ENCODE measurements at places on chromosomes 3 and 15.

DNA sequence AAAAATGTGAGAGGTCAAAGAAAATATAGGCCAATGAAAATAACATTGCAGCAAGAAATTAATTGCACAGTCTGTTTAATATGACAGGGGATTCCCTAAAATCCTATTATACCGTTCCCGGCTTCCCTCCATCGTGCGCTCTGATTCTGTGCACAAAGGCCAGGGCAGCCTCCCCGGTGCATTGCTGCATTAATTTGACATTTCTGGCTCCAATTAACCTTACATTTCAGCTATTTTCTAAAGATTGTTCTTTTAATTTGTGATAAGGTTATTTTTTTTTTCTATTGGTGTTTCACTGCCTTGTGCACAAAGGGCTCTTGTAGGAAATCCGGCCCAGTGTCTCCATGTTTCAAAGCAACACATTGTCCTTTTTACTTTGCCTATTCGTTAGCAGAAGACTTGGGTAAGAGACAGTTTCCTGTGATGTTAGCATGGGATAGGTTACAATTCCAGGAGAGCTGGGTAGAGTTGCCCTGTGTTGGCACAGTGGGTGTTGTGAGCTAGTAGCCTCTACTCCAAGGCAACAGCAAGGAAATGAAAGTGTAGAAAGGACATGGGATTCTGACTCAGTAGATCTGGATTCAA lies 257.3 kb upstream of the IGF1R start:
- DNase-seq, result no peak

GRCh38 chr3:183825456-183826161 lies at the start of gene MAP6D1:
MAP6D1 (minus strand) TSS chr3:183825577; CDS start chr3:183825547, 30 bp downstream.
- peak; percentile 24 for DNase-seq

DNA sequence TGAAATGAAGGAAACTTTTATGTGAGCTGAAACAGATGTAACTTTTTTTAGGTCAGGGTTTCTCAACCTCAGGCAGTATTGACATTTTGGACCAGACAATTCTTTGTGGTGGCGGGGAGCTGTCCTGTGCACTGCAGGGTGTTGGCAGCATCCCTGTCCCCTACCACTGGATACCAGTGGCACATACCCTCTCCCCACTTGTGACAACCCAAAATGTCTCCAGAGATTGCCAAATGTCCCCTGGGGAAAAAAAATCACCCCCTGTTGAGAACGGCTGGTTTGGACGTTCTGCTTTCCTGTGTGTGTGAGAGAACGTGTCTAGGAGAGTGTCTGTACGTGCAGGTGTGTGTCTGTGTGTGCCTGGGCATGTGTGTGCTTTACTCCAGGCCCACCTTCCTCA lies 30.7 kb upstream of the GRIP2 start:
- no peak for DNase-seq

- DNase-seq, result no peak
Observed at GRCh38 chr15:80350941-80351610, 53.1 kb upstream of the ARNT2 start.

GRCh38 chr3:13851997-13852637 lies 27.8 kb downstream of the WNT7A start:
- no peak for DNase-seq

GRCh38 chr15:64324165-64324877 lies 31.7 kb downstream of the CSNK1G1 start:
- DNase-seq, result peak; percentile 81

GRCh38 chr3:194364652-194365434 lies 4.7 kb downstream of the LRRC15 start:
- DNase-seq, result no peak

DNA sequence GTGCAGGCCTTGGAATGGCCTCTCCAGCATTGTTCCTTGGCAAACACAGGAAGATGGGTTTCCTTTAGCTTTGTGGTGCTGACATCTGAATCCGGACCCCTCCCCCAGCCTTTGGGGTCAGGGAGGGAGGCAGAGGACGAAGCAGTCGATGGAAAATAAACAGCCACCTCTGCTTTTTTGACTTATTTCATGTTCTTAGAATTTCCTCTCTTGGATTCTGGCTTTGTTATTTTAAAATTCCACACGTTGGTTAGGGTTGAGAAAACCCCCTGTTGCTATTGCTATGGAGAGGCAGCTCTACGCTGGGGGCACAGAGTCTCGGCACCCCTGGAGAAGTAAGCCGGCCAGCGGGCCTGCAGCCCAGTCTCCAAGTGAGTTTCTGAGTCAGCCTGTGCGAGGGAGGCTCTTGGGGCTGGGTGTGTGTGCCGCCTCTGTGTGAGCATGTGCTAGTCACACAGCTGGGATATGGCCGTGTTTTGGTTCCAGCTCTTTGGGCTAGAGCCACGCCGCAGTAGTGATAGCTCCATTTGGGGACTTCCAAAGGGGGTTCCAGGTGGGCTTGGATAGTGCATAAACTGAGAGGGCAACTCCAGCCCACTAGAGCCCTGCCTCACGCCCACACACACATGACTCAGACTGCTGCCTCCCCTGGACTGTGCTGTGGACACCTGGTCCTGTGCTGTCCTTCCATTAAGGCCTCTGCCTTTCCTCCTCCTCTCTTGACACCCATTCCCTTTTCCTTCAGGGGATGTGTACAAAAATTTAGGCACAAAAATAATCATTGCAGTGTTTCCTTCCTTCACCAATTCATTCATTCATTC lies 58.8 kb downstream of the AMOTL2 start:
- DNase-seq, result no peak

DNA sequence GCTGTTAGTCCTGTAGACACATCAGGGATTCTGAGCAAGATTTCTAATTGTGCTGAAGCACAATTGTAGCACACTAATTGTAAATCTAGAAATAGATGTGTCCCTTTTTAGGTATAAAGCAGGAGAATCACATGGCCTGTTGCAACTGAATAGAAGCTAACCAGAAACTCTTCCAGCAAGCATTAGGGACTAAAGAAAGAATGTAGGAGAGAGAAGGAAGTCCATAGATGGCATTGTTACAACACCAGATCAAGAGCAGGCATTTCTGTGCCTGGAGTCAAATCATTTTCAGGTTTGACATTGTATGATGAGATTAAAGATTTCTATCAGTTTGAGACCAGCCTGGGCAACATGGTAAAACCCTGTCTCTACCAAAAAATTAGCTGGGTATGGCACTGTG lies 27.4 kb downstream of the CALML4 start:
- DNase-seq, result no peak

GRCh38 chr3:160665784-160666526 lies 11.0 kb upstream of the ARL14 start:
- DNase-seq, result peak; percentile 49

All from inflammatory macrophage treated with lipopolysaccharide for 1 hour (primary cell).